ENCODE measurements at places on chromosomes 1 and 21. TPM values are rescaled to one million over a fixed set of nuclear protein-coding genes. Genes with fewer than 3 reads are reported as not detected.

ZNF683 gene
- total RNA-seq, result not detected

BEND5 gene
- 17.6 TPM for total RNA-seq

FCER1G gene
- 3.8 TPM for total RNA-seq

CELA2B gene
- total RNA-seq, result not detected

SAMD11 gene
- total RNA-seq, result 2.4 TPM

PLA2G2F gene
- total RNA-seq, result not detected

LCE1D gene
- not detected for total RNA-seq

PEAR1 gene
- total RNA-seq, result 1.8 TPM

OPTC gene
- total RNA-seq, result not detected

C8A gene
- total RNA-seq, result not detected

CD52 gene
- total RNA-seq, result not detected

MXRA8 gene
- 18.2 TPM for total RNA-seq

ABCG1 gene
- 14.2 TPM for total RNA-seq

LRRC39 gene
- 4.0 TPM for total RNA-seq

ZNF593OS gene
- total RNA-seq, result 1.5 TPM

CD164L2 gene
- total RNA-seq, result not detected

CRABP2 gene
- total RNA-seq, result 9.6 TPM

FCAMR gene
- not detected for total RNA-seq

TSPAN2 gene
- total RNA-seq, result 11.1 TPM

SH2D1B gene
- not detected for total RNA-seq

SCP2 gene
- total RNA-seq, result 63.0 TPM

OR4F16 gene
- total RNA-seq, result 0.54 TPM

DNAJC28 gene
- 5.1 TPM for total RNA-seq

GPR161 gene
- total RNA-seq, result 59.3 TPM
